ENCODE measurements at places on chromosomes 12 and 14. TPM values are rescaled to one million over a fixed set of nuclear protein-coding genes. Genes with fewer than 3 reads are reported as not detected.

ADAMTS20 gene
- total RNA-seq = not detected

SLC22A17 gene
- 1.7 TPM for total RNA-seq

SETD1B gene
- total RNA-seq = 1.7 TPM

OVCH1 gene
- not detected for total RNA-seq

SYNDIG1L gene
- not detected for total RNA-seq

DNA sequence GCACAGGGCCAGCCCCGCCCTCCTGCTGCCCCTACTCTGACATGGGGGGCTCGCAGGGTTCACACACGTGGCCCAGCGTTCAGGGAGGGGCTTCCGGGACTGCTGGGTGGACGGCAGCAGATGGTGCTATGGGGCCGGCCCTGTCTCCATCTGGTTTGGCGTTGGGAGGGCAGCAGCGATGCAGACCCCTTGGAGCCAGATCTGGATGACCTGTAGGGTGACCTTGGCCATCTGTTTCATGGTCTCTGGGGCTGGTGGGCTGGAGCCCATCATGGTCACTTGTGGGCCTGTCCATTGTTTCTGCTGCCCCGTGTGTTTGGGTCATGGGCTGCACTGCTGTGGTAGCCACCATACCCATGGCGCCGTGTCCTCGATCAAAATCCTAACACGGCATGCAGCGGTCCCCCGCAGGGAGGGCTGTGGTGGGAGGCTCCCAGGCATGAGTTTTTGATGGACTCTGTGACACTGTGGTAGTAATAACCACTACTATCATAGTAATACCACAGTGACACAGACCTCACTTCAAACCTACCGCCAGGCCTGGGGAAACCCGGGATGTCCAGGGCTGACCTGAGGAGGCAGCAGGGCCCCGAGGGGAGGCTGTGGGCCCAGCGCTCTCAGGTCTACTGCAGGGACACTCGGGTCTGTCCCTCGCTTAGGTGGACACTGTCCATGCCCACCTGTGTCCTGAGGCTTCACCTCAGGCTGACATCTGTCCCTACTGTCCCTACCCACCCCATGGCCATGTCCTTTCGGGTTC, 359.4 kb downstream of the TMEM121 start:
- DNase-seq = no peak

GRCh38 chr12:124568431-124569374, 1.3 kb upstream of the NCOR2 start:
- peak; percentile 94 for DNase-seq

DNA sequence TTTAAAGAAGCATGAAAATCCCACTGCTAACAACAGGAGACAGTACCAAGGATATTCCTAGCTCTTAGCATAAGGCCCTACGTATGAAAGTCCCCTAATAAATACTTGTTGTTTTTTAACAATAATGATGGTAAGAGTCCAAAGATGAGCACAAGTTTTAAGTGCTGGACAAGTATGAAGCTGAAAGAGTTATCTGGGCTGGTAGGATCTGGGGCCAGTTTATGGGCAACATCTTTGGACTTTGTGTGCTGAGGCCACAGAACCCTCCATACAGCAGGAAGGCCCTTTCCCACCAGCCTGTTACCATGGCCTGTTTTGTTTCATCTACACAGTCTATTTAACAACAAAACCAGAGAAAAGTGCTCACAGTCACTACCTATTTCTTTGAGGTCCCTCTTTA, 12.5 kb upstream of the PLXNC1 start:
- no peak for DNase-seq

DNA sequence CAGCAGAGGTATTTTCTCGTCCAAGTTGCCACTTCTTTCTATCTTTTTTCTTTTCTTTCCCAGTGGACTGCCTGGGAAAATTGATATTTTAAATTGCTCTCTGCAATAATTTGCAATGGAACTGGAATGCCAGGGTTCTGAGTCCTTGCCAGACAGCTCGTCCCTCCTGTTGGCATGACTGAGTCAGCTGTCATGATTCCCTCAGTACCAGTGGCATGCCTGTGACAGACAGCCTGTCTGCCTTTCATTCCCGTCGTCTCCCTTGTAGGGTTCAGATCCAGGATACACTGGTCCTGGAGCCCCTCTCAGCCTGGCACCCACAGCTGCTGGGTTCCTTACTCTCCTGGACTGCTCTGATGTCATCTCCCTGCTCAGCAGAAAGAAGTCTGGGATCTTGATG, 84.8 kb downstream of the PTPN11 start:
- DNase-seq = no peak

- no peak for DNase-seq
These were observed 13.7 kb upstream of the TROAP start for GRCh38 chr12:49309386-49309785.

GRCh38 chr12:124078800-124079199, 105.8 kb downstream of the ZNF664 start:
- DNase-seq = no peak

GRCh38 chr12:92769124-92769901, 66.5 kb downstream of the PLEKHG7 start:
- DNase-seq = no peak

DNA sequence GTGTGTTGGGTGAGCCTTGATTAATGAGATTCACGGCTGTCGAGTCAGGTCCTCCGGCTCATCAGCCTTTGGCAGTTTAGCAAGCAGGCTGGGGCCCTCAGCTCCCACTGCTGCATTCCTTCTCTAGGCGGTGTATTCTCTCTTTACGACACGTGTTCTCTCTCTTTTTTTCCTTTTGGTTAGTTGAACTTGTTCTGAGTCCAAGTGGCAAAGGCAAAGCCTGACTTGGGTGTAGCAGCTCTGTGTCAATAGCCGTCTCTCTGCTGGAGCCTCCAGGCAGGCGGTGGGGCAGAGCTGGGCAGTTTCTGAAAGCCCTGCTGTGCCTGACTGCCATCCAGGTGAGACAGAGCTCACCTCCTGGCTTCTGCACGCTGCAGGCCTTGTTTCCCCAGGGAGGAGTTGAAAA, 46.6 kb downstream of the SUSD6 start:
- DNase-seq = no peak

DNA sequence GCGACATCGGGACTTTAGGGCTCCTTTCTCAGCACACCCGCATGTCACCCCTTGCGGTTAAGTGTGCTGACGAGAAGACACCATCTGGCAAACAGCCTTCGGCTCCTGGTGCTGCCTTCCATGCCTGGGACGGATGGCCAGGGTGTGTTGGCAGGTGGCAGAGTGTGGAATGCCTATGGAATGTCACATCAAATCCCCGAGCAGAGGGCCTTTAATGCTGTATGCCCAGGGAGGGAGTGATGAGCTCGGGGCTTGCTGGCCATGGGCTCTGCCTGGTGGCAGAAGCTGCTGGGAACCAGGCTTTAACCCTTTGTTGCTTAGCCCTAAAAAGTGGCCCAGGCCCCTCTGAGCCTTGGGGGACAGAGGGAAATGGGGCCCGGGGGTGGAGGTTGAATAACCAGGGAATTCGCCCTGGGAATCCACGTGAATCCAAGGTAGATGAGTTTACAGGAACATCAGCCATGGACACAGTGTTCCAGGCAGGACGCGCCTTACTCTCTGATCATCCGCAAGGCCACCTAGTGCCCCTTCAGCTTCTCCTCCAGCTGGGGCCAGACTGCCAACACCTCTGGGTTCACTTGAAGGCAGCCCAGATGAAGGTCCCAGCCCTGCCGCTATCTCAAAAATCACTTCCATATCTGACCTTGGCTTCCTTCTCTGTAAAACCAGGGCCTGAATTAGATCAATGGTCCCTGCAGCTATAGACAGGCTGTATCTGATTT, 17.4 kb downstream of the FAM181A start:
- DNase-seq = no peak

DNA sequence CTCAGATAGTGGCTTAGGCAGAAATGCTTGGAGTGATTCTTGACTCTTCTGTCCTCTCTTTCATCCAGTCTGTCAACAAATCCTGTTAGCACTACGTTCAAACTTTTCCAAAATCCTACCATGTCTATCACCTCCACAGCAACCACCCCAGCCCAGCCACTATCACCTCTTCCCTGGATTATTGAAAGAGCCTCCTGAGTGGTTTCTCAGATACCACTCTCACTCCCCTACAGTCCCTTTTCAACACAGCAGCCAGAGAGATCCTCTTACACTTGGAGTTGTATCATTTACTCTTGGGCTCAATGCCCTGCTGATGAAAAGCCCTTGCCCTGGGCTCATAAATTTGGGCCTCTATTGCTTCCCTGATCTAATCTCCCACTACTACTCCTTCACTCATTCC, 218.9 kb downstream of the EXOC5 start:
- no peak for DNase-seq

GRCh38 chr14:62168564-62169155, 406.4 kb downstream of the SNAPC1 start:
- no peak for DNase-seq

Data from SJSA1 (cell line).